ENCODE measurements at places on chromosomes 7 and 10.
A peak's percentile ranks its signal among the peaks of the same experiment; 100 is the strongest.

DNA sequence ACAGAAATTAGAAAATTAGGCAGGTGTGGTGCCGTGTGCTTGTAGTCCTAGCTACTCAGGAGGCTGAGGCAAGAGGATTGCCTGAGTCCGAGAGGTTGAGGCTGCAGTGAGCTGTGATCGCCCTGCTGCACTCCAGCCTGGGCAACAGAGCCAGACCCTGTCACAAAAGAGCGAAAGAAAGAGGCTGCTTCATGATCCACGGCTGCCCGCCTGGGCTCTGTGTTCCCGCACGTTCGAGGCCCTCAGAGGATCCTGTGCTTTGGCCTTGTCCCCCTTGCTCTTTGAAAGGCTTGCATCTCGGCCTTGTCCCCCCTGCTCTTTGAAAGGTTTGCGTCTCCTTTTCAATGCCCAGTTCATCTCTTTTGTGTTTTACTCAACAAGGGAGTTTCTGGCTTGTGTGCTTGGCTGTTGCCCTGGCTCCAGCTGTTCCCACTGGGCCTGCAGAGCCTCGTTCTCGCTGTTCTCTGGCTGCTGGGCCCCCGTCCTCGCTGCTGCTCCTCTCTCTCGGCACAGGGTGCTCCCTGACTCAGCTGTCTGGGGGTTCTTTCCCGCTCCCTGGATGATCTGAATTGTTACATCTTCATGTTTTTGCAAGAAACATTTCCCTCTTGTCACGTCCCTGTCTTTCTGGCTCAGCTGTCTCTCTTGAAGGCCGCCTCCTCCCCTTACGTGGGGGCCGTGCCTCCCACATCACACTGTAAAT is 45.1 kb upstream of the INPP5A start:
- no peak for DNase-seq

- no peak for DNase-seq
These were observed 66.8 kb downstream of the TRIL start for GRCh38 chr7:28891192-28891875.

DNA sequence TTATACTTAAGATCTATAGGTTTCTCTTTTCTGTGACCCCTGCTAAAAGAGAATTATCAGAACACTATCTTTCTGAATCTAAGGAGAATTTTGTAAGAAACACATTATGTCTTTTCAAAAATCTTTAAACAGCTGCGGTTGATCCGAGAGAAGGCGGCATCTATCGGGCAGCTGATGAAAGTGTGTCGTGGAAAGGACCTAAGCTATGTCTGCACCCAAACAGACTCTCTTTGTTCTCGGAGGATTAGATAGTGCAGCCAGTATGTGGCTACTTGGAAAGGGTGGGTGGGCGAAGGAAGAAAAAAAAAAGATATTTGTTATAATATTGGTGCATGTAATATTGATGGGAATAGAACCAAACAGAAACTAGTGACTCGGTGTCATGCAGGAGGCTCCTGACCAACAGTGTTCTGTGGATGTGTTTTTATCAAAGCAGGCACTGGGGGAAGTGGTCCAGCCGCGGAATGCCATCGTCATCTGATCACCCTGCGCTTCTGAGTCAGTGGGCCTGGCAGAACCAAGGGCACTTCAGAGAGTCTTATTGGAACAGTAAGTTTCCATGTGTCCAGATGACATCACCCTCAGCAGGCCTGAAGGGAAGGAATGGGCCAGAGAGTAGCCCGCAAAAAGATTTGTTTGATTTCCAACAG is 509.7 kb upstream of the AKR1E2 start:
- no peak for DNase-seq

DNA sequence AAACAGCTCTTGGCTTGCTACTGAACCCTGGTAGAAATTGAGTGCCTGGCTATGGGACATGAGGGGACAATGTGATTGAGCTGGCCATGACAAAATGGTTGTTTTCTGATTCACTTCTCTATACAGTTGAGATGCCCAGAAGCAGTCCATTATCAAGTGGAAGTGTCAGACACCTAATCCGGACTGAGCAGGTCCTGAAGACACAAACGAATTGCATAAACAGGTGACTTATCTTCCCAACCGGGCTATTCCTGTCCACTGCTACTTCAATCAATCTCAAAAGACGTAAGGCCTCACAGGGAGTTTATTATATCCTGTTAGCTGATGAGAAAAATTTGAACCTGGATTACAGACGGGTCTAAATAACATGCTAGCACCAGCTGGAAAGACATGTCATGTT is 105.5 kb upstream of the WAC start:
- no peak for DNase-seq

GRCh38 chr10:130438861-130439260 is 302.7 kb downstream of the GLRX3 start:
- DNase-seq, result no peak

GRCh38 chr10:11146402-11147171 is 128.9 kb downstream of the CELF2 start:
- no peak for DNase-seq

- no peak for DNase-seq
These were observed 58.9 kb upstream of the STRIP2 start for GRCh38 chr7:129375141-129375938.

DNA sequence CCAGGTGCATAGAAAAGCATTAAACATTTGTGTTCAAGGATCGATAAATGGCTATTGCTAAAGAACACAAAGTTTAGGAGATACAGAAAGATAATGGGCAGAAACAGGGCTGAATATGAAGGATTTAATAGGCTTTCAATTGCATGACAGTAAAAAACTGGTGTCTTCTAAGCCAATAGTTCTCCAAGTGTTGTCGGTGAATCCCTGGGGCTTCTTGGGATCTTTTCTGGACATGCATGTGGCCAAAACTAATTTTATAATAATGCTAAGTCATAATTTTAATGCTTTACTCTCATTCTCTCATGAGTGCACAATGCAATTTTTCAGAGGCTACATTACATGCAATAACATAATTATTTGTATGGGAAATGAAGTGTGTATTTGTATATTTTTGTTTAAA is 521.1 kb upstream of the ANKRD30A start:
- no peak for DNase-seq

DNA sequence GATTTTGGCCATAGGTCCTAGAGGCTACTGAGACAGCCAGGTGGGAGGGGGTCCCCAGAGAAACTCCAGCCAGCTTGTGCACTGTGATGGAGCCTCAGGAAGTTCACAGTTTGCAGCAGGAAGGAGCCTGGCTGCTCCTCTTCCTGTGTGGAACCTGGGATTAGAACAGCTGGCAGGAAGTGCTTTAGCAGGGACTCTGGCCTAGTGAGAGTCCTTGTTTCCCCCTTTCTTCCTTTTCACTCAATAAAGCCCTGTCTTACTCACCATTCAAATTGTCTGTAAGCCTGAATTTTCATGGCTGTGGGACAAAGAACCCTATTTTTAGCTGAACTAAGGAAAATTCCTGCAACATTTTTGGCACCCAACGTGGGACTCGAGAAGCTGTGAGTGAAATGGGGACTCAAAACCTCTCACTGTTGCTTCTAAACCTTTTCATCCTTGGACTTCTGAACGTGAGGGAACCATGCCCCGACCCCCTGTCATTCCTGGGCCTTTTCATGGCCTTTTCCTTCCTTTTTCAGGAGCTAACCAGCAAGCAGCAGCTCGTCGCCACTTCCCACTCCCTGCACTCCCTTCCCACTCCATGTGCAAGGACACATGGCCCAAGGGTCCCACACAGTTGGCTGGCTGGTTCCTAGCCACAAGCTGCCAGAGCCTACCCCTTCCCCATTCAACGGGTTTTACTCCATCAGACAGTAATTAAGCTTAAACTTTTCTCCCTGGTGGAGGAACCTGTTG is 32.8 kb upstream of the SORCS3 start:
- peak; percentile 13 for DNase-seq

DNA sequence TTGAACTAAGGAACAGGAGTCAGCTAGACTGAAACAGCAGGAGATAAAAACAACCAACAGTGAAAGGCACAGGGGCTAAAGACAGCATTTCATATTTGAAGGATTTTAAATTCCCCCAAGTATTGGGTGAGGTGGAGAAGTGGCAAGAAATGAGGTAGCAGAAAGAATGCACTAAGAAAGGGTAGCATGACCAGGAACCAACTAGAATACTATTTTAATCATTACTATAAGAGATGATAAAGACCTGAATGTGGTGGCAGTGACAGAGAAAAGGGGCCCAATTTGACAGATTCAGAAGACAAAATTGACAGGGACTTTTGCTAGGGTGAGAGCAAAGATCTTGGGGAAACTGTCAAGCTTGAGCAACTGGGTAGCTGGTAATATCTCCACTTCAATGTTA is 94.9 kb downstream of the ARHGAP12 start:
- DNase-seq, result no peak

DNA sequence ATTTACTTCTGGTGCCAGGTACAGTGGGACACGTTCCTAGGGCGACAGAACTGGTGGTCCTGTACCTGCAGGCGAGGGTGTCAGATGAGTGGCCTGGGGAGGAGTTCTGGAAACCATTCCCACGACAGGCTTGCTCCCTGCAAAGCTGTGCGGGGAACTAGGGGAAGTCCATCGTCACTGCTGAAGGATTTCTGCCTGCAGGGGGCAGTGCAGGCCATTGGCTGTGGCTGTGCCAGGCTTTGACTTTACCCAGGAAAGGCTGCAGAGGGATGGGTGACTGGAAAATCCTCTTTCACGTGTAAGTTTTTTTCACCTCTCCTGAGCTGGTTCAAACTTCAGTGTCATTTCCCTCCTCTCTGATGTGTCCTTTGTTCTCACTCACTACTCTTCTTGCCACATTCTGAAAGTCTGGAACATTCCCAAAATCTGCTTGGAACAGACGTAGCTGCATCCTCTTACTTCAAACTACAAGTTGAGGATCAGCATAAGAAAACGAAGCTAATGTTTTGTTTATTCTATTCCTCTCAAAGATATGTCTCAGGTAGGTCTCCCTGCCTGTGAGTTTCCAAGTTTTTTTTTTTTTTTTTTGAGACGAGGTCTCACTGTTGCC is 126.5 kb downstream of the SH2D4B start:
- DNase-seq, result peak; percentile 95

DNA sequence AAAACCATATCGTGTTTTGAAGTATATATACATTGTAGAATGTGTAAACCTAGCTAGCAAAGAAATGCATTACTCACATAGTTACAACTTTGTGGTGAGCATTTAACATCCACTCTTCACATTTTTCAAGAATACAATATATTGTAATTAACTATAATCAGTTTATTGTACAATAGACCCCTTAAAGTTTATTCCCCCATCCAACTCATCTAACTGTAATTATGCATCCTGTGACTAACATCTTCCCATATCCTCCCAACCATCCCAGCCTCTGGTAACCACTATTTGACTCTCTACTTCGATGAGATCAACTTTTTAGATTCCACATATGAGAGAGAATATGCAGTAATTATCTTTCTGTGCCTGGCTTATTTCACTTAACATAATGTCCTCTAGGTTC is 526.4 kb downstream of the KIF20B start:
- DNase-seq, result no peak

GRCh38 chr7:122248472-122248871 is 56.1 kb downstream of the FEZF1 start:
- DNase-seq, result no peak

DNA sequence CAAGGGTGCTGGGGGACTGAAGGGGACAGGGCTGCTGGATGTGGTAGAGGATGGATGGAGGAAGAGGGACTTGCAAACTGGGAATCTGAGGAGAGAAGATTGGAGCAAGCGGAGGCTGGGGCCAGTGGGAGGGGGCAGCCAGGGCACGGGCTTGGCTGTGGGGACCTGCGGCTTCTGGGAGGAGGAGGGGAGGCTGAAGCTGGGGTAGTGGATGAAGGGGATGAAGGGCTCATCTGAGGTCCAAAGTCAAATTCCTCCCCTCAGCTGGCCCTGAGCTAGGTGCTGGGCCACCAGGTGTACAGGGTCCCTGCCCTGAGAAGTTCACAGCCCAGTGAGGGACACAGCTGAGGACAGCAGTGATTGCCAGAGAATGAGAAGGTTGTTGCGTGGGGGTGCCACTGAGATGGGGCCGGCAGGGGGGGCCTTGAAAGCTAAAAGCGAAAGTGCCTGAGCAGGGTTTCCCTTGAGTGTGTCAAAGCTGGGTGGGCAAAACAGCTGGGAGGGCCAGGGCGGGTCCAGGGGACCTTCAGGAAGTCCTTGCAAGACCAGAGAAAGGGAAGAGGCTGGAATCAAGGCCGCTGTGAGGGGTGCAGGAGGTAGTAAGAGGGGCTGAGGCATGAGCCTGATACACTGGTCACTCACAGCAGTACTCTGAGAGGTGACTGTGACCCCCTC is 75.2 kb downstream of the MYL10 start:
- no peak for DNase-seq

GRCh38 chr10:70690589-70690988 is 18.3 kb downstream of the ADAMTS14 start:
- no peak for DNase-seq

DNA sequence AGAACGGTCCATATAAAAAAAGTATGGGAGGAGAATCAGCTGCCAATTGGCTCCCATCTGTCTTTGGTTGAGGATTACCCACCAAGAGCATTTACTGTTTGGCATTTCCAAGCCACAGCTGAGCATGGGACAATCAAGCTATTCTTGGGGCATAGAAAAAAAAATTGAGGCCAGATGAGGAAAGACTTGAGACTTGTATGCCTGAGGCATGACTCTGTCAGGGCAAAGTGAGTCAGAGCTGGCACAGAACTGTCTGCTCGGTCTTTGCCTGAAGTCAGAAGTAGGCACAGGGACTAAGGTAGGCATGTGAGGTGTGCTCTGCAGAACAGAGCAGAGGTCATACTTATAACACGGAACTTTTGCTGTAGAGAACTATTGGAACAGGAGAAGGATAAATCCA is 126.5 kb upstream of the CHRM2 start:
- no peak for DNase-seq

- DNase-seq, result no peak
These were observed 57.8 kb downstream of the AUTS2 start for GRCh38 chr7:69656077-69656476.

Data from endothelial cell (in vitro differentiated cells).